Femur (tissue), 1 donor: ENCODE measurements at places on chromosomes 1 and 21.

DNA sequence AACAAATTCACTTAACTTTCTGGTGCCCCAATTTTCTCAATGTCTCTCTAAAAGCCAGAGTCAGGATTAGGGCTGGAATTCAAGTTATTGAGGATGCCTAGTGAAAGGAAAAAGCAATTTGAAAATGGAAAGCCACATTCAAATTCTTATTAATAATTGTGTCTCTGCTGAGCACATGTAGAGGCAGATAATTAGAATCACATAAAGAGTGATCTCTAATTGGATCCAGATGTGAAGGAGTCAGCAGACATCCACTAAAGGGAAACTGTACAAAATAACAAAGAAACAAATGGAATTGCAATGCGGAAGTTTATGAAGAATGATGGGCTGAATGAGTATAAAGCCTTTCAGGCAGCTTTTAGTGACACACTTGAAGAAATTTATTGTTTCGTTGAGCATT is 482.6 kb downstream of the TTLL7 start:
- DNase-seq: no peak

DNA sequence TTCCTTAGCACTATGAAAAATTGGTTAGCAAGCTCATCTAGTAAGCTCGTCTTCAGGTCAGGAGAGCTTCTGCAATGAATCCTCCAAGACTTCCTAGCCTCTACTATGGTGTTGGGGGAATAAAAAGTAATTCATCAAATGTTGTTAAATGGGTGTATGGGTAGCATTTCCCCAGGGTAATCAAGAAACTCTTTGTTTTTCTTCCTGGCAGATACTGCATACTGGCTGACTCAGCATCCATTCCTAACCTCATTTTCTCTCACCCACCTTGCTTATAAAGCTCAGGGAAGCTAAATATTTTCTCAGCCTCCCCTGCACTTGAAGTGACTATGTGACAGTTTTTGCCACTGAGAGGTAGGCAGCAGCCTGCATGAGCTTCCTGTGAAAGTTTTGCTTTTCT is 83.4 kb downstream of the MAB21L3 start:
- no peak for DNase-seq

- DNase-seq: no peak
Observed at GRCh38 chr1:67560580-67561255, 124.3 kb upstream of the GADD45A start.

- no peak for DNase-seq
Observed at GRCh38 chr1:152565535-152566215, 905 bp downstream of the LCE3E start.

DNA sequence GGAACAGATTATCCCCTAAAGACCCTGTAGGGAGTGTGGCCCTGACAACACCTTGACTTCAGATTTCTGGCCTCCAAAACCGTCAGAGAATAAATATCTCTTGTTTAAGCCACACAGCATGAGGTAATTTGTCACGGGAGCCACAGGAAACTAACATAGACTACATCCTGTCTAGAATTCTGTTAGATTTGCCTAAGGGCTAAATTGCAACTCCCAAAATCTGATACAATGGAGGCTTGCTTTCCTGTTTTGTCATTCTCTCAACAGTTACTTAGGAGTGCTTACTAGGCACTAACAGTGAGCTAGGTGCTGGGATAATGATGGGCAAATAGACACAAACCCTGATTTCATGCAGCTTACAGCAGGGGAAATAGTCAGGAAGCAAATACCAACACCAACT is 141.6 kb downstream of the MIS18A start:
- DNase-seq: no peak

GRCh38 chr1:116151739-116152576 is 40.8 kb downstream of the MAB21L3 start:
- DNase-seq: peak; percentile 82

GRCh38 chr1:223443397-223443796 is 50.2 kb downstream of the CCDC185 start:
- no peak for DNase-seq

DNA sequence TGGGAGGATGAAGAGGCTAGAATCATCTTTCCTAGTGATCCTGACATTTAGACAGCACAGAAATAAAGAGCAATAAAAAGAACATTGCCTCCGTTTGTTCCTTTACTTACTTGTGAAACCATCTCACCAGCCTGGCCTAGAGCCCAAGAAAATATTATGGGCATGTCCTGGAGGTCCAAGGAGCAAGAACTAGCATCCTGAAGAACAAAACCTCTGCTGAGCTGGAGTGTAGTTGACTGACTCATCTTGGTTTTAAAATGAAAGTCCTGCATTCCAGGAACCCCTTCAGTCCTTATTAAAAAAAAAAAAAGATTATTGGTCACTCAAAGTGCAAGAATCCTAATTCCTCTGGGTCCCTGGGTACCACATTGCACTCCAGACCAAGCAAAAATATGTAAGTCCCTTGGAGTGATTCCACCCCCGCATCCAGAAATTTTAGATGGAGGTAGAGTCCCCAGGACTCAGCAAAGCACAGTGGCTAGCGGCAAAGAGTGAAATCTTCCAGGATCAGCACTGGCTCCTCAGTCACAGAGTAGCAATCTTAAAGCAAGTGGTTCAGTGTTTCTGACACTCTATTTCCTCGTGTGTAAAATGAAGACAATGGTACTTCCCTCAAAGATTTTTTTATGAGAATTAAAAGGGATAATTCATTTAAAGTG is 7.0 kb downstream of the SMCP start:
- no peak for DNase-seq

DNA sequence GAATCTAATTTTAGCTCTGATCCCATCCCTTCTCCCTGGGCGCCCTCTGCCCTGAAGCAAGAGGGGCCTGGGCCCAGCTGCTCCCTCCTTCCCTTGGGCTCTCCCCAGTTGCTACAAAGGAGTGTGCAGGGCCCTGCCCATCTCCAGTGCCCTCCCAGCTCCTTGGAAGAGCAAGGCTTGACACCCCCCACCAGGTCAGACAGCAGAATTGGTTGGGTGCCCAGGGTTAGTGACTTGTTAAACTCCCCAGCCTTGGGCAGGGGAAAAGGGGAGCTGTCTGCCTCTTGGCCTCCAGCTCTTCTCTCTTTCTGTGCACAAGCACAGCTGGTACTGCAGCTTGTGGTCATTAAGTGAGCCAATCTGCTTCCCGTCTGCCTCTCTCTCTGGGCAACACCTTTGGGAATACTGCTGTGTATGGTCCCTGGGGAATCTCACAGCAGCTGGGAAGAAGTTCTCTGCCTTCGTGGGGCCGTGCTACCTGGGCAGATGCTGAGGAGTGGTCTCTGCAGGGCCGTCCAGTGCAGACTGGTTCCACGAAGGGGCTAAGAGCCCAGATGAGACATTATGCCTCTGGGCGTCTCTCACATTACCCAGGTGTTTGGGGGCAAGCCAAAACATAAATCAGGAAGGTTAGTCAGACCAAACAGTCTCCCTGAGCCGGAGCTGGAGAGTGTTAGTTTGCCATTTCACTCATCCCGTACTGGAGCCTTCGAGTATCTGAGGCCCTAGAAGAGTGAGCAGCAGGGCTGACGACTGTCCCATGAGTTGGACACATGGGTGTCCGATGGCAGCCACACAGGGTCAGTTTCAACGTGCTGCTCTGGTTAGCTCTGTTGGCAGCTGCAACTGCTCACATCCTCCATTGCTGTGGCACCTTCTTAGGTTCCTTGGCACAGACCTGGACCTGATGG is 37.3 kb downstream of the TMEM53 start:
- no peak for DNase-seq

DNA sequence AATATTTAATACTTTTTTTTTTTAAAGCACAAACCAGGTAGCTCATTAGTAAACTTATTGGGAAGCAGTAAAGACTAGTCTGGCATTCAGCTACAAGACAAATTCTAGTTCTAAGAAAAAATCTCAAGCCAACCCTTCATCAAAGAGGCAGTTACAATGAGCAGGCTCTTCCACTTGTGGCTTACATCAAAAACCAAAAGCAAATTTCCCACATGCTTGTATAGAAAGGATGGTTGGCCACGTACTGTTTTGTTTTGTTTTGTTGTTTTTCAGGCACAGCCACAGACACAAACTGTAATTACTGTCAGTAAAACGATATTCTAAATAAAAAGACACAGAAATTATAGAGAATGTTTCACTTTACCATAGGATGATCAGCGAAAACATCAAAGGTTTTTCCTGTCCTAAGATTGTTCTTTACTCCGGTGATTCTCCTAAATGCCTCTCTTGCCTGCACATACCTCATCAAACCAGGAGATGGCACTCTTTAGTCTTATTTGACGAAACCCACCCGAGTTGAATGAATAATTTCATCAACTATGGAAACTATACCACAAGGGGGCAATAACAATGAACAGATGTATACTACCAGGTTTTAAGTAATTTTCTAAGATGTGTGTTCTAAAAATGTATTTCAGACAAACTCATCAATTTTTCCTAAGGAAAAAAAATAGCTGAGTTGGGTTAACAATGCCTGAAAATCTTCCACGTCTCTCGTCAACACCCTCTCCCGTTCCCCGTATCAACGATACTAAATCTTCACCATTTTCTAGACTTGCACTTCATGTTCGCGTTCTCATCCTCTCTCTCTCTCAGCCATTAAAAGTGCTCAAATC is 26.9 kb downstream of the RPL5 start:
- DNase-seq: peak; percentile 52
